ENCODE measurements at places on chromosomes 6 and 20.

- DNase-seq, result no peak
Observed at GRCh38 chr20:63648895-63649589, 4.2 kb downstream of the STMN3 start.

- DNase-seq, result peak; percentile 52
Observed at GRCh38 chr6:36999061-36999750, 6.2 kb upstream of the FGD2 start.

DNA sequence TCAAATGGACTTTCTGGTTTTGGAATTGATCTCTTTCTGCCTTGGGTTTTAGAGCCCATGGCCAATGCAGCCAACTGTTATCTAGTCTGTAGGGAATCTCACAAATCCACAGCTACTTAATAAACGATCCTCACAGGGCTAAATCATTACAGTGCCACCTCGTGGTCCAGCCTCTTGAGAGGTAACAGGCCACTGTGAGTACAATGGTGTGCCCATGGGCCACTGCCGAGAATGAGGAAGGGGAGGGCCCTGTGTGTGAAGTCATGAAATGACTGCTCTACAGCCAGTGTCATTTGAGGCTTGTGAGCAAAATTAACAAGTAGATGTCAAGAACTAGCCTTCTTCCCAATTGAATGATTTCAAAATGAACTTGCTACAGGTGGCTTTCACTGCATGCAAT is 54.3 kb upstream of the GMPR start:
- DNase-seq, result no peak

GRCh38 chr6:14109411-14109826 is 8.2 kb upstream of the CD83 start:
- no peak for DNase-seq

DNA sequence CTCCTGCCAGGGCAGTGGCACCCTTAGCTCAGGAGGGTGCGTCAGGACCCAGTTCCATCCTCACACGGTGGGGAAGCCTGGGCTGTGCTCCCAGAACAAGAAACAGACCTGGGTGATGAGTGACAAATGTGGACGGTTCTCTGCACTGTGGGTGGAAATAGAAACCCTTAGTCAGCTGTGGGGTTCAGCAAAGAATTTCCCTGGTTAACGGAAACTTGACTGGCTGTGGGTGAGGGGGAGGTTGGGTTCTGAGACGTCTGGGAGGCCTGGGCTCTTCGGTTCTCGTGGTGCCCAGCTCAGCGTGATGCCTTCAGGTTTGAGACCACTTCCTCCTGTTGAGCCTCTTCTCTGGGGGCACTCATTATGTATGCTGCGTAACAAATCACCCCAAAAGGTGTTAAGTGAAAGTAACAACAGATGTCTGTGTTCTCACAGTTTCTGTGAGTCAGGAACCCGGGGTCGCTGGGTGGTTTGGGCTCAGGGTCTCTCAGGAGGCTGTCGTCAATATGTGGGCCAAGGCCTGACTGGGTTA is 53.1 kb upstream of the FAM83D start:
- no peak for DNase-seq

DNA sequence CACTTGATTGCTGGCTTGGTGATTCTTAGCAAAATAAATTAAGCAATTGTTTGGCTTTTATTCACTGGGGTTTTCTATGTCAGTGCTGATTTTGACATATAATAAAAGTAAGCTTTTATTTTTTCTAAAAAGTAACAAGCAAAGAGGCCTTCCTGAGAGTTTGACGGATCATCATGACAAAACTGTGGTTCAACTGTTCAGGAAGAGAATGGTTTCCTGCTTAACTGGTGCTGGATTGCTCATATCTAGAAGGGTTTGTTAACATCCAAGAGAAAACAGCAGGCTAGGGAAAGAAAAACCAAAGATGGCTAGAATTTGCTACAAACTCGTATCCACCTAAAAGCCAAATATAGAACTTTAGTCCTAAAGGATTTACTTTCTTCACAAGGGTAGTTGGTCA is 21.2 kb downstream of the SERPINB1 start:
- DNase-seq, result no peak

- no peak for DNase-seq
Observed at GRCh38 chr20:24682496-24682985, 213.1 kb downstream of the SYNDIG1 start.

- DNase-seq, result peak; percentile 82
Observed at GRCh38 chr20:25039697-25040437, 18.1 kb downstream of the ACSS1 start.

DNA sequence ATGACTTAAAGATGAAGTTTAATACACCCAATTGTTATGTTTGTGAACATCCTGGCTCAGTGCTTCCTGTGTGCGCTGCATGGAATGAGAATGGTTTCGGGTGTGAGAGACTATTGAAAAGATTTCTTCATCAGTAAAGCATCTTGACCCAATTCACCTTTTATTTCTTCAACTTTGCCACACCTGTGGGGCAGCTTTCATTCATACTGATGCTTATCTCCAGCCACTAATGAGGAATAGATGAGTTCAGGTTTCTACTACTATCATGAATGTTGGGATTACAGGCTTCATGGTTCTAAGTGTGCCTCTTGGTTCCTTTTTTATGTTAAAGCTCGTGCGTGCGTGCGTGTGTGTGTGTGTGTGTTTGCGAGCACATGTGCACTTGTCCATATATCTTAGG is 373.7 kb upstream of the SOX4 start:
- no peak for DNase-seq

DNA sequence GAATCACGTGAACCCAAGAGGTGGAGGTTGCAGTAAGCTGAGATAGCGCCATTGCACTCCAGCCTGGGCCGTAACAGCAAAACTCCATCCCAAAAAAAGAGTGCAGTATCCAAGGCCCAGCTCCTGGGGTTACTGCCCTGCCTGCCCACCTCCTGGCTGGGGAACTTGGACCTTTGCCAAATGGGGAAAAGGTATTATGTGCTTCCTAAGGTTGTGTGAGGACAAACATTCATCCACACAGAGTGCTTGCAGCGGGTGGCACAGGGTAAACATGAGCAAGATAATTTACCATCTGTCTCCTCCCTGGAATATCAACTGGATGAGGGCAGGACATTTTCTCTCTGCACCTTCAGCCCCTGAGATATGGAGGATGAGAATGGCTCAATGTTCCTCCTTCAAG is 94.9 kb upstream of the POPDC3 start:
- no peak for DNase-seq

DNA sequence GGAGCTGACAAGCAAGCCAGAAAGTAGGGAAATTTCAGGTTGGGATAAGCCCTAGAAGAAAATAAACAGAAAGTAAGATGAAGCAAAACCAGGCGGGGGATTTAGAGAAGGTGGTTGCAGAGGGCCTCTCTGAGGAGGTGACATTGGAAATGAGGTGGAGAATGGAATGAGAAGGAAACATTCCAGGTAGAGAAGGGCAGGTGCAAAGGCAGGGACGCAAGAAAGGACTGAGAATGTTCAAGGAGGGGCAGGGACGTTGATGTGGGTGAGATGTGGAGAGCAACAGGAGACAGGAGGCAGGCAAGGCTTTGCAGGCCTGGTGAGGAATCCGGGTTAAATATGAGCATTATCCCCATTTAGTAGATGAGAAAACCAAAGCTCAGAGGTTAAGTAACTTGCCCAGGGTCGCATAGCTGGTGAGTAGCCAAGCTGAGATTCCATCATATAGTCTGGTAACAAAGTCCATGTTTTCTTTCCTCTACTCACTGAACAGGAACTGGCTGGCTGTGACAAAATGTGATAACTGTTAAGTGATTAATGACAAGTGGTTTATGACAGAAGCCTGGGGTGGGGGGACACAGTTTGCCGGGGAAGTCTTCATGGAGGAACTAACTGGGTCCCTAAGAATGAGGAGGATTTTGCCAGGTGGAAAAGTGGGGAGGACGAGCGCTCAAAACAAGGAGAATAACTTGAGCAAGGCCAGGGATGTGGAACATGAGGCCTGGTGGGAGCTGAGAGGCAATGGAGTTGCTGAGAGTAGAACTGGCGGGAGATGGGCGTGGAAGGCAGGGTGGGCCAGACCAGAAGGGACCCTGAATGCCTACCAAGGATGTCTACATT is 32.6 kb downstream of the MRPL14 start:
- no peak for DNase-seq

- DNase-seq, result no peak
Observed at GRCh38 chr20:59829786-59830664, 103.4 kb downstream of the SYCP2 start.

- no peak for DNase-seq
Observed at GRCh38 chr6:90110971-90111370, 185.7 kb downstream of the BACH2 start.

DNA sequence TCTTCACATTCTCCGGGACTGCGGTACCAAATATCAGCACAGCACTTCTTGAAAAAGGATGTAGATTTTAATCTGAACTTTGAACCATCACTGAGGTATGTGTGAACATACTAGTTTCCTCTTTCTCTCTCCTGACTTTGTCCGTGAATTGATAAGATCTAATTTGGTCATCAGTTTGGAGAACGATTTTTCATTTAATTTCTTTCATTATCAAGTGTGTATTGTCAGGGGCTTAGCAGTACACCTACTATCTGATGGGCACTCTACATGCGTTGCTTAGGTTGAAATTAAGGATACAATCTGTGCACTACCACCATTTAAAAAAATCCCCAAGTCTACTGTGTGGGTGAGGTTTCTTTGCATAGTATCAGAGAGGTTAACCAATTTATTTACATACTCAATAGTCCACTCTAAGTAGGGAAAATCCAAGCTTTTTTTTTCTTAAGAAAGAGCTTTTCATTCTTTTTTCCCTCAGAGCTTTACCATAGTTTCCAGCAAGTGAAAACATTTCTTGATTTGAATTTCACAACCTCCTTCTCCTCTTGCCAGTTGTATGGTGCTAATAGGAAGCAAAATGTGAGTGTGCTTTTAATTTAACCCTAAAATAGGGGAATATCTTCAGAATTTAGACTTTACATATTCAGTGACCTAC is 105.4 kb upstream of the ESR1 start:
- DNase-seq, result no peak

DNA sequence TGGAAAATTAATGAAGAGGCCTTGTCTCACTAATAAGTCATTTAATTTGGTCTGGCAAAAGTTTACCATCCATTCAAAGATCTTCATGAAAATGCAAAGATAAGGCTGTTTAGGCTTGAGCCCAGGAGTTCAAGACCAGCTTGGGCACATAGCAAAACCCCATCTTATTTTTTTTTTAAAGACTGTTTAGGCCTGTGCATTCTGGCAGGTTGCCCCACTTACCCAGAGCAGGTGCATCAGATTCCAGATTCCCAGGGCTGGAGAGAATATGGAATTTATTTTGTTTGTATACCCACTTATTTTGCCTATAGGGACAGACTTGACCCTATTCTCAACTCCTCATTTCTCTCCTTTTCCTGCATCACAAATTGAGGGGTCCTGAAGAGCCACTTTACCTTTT is 5.7 kb downstream of the FOXO3 start:
- DNase-seq, result no peak

DNA sequence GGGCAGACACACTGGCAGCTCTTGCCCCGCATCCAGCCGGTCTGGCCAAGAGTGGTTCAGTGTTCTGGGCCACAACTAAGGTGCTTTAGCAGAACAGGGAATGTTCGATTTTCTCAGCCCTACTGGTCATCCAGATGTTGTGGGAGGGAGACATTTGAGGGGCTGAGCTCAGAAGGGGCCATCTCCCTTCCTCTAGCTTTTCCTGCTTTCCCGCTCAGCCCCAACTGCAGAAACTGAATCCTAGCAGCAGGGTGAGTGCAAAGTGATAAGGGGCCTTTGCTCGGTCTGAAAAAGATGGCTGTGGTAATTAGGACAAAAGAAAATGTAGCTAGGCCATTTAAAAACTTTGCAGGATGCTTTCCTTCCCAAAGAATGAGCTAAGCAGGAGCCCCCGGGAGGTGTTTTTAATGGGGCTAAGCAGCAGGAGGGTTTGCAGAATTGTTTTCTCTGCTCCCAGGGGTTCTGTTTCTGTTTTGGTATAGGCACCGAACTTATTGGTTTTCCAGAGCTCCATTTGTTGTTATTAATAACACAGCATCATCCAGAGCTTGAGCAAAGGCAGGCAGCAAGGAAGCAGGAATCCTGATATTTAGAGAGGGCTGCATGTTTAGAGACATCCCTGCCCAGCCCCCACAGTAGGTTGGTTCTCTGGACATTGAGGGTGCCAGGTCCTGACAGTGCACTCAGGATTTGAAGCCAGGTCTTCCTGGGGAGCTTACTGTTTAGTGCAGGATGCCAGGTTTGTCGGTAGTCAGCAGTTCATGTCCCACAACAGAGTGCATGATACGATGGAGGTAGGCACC is 210.9 kb downstream of the SLC24A3 start:
- DNase-seq, result no peak

- DNase-seq, result no peak
Observed at GRCh38 chr6:169317441-169318202, 64.0 kb upstream of the THBS2 start.

DNA sequence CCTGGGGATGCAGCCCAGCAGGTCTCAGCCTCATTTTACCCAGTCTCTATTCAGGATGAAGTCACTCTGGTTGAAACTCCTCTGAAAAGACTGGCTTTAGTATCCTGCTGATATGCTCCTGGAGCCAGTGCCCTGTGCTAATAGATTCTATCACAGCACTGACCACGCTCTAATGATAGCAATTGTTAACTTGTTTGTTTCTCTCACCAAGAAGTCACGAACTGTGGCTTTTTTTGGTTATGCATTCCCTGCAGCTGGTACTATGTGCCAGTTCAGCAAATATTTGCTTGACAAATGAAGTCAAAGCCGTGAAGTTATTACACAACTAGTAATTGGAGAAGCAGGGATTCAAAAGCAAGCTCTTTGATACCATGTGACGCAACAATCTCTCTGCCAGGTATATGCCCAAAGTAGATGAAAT is 754.6 kb downstream of the KIF16B start:
- no peak for DNase-seq

- no peak for DNase-seq
Observed at GRCh38 chr6:4004249-4004648, 74.7 kb downstream of the FAM217A start.

DNA sequence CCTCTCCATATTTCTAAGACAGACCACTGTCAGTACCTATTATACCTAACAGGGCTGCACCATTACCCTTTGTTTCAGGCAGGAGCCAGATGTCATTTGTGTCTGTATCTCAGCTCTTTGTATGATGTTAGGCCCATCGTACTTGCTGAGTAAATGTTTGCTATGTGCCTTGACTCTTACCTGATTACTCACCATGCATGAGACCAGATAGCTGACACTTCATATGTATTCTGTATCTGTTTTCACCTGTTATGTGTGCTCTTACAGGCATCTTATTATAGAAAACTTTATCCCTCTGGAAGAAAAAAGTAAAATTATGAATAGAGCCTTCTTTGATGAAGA is 31.7 kb upstream of the ASXL1 start:
- DNase-seq, result no peak

Measured in C1 segment of cervical spinal cord (tissue), 14 donors.